ENCODE measurements at places on chromosomes 1 and 21.

DNA sequence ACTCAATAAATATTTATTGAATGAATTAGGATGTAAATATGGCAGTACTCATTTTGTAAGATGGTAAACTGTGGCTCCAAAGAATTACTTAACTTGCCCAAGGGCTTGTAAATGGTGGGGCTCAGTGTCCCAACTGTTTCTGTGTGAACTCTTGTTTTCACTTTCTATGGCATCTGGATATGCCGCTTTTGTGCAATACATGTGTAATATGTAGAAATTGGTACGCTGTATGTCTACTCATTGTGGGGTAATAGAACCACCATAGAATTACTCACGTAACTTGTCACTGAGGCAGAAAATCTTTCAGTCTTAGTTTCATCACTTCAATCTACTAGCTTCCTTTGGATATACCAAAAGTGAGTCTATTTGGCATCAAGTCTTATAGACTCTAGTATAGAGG lies 977 bp downstream of the PRPF3 start:
- no peak for DNase-seq

DNA sequence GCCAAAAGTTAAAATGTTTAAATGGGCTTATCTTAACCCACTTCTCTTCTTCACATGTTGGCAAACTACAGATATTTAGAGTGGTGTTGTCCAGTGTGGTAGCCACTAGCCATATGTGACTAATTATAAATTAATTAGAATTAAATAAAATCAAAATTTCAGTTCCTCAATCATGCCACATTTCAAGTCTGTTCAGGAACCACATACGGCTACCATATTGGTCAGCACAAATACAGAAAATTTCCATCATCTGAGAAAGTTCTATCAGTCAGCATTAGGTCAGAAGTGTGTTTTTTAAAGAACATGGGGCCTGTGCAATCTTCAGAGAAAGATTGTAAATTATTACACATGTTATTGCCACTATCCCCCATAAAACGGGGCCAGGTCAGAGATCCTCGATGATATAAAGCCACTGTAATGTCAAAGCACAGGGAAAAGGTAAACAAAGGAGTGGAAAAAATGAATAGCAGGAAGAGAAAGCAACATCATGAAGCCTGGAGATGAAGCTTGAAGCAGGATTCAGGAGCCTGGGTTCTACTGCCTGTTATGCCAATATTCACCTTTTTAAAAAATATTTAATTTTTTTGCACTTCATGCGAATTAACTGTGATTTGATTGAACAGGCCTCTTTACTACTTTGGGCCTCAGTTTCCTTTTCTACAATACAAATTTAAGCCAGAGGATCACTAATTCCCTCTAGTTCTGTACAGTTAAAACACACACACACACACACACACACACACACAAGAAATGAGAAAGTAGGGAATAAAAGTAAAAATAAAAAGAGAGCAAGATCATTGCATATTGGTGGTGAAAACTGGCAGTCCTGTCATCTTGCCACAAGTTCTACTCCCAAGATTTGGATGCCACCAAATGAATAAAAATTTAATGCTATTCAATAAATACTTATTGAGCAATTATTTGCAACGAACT lies 2.3 kb downstream of the RSBN1 start:
- DNase-seq: no peak

GRCh38 chr21:42556960-42557359 lies 43.3 kb downstream of the SLC37A1 start:
- peak; percentile 58 for DNase-seq

DNA sequence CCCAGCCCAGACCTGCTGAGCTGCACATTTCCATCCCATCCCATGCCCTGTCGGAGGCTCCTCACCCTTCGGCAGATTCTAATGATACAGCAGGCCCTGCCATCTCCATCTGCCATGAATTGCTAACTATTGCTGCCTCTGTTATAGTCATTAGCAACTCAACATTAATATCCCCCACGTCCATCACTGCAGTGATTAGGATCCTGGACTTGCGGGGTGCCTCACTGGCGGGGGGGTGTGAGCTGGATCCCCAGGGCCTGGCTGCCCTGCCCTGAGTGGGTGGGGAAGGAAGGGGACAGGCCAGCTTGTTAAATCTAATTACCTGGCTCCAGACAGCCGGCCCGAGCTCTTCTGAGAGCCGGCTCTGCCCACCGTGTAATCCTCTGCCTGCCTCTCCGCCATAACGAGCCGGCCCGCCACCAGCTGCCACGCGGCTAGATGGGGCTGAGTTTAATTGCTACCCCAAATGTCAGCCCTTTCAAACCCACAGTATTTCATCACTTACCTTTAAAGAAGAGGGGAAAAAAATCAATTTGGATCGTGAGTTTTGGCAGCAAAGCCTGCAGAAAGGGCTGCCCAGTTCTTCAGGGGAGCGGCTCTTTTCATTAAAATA lies 227.3 kb upstream of the CSF3R start:
- DNase-seq: no peak

- DNase-seq: no peak
Measured at GRCh38 chr21:32065654-32066053, 192.8 kb downstream of the HUNK start.
